ENCODE measurements at places on chromosomes 11 and 22.

DNA sequence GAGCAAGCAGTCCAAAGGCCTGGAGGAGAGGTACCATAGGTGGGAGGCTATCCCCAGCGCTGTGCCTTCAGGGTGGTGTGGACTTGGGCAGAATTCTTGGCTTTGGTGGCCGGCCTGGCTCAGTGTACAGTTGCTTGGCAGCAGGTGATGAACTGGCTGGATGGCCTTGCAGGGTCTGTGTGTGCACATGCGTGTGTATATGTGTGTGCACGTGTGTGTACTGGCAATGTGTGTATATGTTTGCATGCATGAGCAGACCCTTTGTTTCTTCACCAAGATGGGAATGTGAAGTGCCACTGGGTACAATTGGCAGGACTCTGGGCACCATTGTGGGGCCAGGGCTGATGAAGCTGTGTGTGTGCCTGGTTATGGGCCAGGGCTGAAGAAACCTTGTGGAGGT is 53.0 kb downstream of the CEP164 start:
- DNase-seq: no peak

GRCh38 chr11:116110802-116111201 is 606.6 kb upstream of the CADM1 start:
- DNase-seq: no peak

GRCh38 chr11:32752001-32752400 is 42.5 kb downstream of the CCDC73 start:
- DNase-seq: no peak

- DNase-seq: no peak
Observed at GRCh38 chr11:119314726-119315125, 2.2 kb downstream of the MCAM start.

GRCh38 chr11:116557282-116557681 is 215.5 kb downstream of the BUD13 start:
- DNase-seq: no peak

GRCh38 chr11:124729571-124729970 is 10.2 kb upstream of the NRGN start:
- DNase-seq: no peak

DNA sequence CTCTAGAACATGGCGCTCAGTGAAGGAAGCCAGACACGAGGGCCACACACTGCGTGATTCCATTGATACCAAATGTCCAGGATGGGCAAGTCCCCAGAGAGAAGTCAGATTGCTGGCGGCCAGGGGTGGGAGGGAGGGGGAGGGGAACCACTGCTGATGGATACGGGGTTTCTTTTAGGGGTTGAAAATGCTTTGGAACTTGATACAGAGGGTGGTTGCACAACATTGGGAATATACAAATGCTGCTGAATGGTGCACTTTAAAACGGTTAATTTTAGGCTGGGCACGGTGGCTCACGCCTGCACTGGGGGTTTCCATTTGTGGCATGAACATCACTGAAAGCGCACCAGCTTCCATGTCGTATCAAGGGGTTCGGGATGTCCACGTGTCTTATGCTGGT is 5.1 kb downstream of the TSPO start:
- DNase-seq: no peak

- no peak for DNase-seq
Observed at GRCh38 chr11:13277768-13278608, at the start of gene BMAL1. Gene BMAL1, plus strand, starts transcription at chr11:13277790. Its CDS starts 76,519 bp downstream, at chr11:13354309.

GRCh38 chr22:48906216-48906835 is 921.3 kb downstream of the BRD1 start:
- DNase-seq: no peak

- no peak for DNase-seq
Observed at GRCh38 chr11:125341676-125342075, 154.4 kb downstream of the FEZ1 start.

DNA sequence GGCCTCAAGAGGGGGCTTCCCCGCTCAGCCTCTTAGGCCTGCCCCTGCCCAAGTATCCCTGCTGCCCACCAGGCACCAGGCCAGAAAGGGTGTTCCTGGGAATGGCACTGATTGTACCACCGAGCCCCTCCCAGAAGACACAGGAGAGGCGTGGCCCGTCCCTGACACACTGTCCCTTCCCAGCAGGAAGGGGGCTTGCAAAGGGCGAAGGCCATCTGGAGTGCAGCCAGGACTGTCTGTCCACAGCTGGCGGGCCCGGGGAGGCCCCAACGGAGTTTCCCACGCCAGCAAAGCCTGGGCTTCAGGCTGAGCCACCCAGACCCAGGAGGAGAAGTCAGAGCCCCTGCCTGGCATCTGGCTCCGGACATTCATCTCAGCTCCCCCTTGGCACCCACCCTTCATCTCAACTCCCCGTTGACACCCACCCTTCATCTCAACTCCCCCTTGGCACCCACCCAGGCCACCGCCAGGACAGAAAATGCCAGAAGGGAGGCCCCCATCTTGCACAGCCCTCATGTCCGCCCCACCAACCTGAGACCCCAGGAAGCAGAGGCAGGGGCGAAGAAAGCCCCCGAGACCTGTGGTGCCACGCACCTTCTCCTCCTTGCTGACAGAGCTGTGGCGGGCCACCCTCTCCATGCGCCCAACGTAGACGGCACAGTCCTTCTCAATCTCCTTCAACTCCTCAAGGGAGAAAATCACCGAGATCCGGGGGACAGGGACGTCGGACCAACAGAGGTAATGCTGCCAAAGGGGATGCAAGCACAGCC is 19.4 kb downstream of the TUBGCP6 start:
- no peak for DNase-seq

- no peak for DNase-seq
Observed at GRCh38 chr11:34351687-34352469, 5.9 kb downstream of the ABTB2 start.

DNA sequence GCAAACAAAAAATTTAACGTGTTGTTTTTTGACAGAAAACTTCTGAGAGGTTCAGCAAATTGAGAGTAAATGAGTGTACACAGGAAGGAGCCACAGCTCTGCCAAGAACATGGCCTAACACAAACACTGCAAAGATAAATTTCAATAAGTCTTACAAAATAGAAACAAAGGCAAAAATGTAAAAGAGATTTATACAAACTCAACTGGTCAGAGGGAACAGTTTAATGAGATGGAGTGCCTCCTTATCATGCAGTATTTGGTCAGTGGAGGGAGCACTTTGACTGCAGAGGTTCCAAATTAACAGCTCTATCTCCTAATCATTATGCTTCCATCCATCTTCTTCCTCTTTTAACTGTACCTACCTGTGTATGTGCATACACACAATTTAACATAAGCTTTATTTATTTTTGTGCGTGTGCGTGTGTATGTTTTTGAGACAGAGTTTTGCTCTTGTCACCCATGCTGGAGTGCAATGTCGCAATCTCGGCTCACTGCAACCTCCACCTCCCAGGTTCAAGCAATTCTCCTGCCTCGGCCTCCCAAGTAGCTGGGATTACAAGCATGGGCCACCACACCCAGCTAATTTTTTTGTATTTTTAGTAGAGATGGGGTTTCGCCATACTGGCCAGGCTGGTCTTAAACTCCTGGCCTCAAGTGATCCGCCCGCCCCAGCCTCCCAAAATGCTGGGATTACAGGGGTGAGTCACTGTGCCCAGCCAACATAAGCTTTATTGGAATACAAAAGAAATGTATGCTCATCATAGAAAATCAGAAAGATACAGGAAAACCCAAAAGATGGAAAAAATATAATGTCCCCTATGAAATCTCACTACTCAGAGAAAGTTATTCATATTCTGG is 111.9 kb downstream of the MRTFA start:
- no peak for DNase-seq

GRCh38 chr11:123601136-123601535 is 53.3 kb downstream of the SCN3B start:
- DNase-seq: no peak

GRCh38 chr11:48028914-48029680 is 48.7 kb downstream of the PTPRJ start:
- DNase-seq: no peak

DNA sequence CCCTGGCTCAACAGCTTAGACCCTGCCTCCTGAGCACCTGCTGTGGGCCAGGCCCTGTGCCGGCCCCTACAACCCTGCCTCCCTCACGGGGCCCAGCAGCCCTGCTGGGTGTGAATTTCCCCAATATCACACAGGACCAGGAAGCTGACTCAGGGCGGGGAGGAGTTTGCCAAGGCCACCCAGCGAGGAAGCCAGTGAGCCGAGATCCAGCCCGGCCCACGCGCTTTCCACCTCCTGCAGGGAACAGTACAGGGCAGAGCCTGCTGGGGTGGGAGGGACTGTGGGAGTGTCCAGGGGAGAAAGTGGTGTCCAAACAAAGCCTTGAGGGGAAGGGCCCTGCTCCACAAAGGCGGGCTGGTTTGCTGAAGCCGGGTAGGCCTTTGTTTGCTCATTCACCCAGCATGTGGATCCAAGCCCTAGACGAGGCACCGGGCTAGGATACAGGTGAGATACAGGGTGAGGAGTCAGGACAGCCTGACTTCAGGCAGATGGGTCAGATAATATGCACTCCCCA is 26.8 kb downstream of the RPL3 start:
- DNase-seq: no peak

DNA sequence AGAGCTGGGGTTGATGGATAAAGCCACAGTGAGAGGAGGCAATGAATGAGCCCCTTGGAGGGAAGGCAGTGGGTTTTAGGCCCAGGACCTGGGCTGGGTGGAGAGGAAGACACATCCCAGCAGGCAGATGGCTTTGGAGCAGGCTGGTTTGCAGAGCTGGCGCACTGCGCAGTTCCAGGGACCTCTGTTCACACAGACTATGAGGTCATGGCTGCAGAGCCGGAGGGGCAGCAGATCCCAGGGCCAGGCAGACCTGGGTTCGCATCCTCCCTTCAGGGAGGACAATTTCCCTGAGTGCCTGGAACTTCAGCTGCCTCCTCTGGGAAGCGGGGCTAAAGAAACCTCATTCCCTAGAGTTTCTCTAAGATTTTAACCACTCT is 28.2 kb upstream of the DGKZ start:
- no peak for DNase-seq

All from NCI-H187 (cell line).